ENCODE measurements at places on chromosomes 3 and 15.

- no peak for DNase-seq
These were observed 37.1 kb upstream of the RGMA start for GRCh38 chr15:93126148-93126547.

- DNase-seq, result no peak
These were observed 99.9 kb upstream of the MLF1 start for GRCh38 chr3:158470944-158471638.

DNA sequence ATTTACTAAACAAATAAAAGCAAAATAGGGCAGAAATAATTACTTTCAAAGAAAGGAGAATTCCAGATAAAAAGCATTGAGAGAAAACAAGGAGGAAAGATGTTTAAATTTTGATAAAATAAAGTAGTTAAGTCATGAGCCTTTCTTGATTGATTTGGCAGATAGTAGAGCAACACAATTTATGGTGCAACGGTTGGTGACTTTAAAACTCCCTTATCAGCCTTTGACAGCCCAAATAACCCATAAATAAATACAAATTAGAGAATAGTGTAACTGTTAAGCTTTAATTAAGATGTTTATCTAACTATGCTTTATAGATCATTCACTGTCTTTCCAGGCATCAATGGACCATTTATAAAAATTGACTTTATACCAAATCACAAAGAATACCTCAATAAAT lies 54.0 kb upstream of the EIF1B start:
- no peak for DNase-seq

GRCh38 chr3:38097446-38098375 lies 39.2 kb downstream of the ACAA1 start:
- DNase-seq, result no peak

- no peak for DNase-seq
These were observed 73.5 kb upstream of the TMCO5A start for GRCh38 chr15:37860896-37861295.

DNA sequence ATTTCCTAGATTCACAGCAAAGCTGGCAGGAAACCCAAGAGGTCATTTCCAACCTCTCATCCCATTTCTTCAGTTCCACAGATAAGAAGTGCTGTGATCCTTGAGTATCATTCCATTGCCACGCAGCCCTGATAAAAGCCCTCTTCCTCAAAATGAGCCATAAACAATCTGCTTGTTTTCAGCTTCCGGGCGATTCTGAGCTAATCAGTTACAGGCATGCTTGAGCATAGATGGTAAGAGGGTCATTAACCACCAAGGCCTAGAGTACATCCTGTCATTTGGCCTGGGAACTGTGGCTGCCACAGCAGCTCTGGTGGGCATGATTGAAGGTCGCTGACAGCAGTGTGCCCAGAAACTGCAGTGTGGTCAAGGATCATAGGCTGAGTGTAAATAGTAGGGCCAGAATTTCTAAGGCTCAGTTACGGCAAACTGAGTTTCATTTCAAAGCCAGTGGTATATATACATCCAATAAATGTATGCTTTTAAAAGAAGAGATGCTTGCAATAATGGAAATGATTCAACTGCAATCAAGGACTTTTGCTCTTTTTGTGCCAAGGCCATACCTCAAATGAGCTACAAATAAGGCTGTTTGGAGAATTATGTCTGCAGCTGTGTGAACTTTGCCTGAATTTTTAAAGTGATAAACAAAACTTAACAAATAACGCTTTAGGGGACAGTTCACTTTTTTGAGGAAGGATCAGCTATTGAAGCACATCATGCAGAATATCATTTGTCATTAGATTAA lies 47.3 kb downstream of the P3H2 start:
- no peak for DNase-seq

- DNase-seq, result no peak
These were observed 104.9 kb upstream of the AGBL1 start for GRCh38 chr15:85974742-85975141.

- DNase-seq, result no peak
These were observed 19.0 kb upstream of the ARHGEF26 start for GRCh38 chr3:154102225-154102624.

- no peak for DNase-seq
These were observed 229.0 kb upstream of the TBL1XR1 start for GRCh38 chr3:177426106-177426877.

GRCh38 chr15:77822631-77823230 lies 190.0 kb upstream of the LINGO1 start:
- no peak for DNase-seq
